ENCODE measurements at places on chromosomes 16 and 17.

GRCh38 chr16:68265078-68265920 lies 973 bp downstream of the SLC7A6 start:
- DNase-seq = peak; percentile 69

GRCh38 chr16:55563797-55564196 lies 2.7 kb upstream of the CAPNS2 start:
- no peak for DNase-seq

- DNase-seq = no peak
Observed at GRCh38 chr17:10384175-10384574, 11.4 kb upstream of the MYH13 start.

DNA sequence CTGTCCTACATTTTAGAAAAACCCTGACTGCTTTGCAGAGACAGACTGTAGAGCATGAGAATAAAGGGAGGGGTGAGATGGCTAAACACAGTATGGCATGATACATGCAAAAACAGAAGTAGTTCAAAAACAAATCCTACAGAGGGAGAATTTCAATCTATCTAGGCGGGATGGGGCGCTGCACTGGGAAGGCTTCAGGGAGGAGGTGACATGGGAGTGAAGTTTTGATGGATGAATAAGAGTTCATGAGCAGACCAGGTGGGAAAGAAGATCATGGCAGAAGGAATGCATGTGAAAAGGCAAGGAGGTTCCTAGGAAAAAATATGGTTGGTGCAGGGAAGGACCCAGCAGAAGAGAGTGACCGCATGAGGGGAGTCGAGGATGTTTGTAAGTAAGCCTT lies 19.2 kb downstream of the HS3ST3B1 start:
- DNase-seq = no peak

DNA sequence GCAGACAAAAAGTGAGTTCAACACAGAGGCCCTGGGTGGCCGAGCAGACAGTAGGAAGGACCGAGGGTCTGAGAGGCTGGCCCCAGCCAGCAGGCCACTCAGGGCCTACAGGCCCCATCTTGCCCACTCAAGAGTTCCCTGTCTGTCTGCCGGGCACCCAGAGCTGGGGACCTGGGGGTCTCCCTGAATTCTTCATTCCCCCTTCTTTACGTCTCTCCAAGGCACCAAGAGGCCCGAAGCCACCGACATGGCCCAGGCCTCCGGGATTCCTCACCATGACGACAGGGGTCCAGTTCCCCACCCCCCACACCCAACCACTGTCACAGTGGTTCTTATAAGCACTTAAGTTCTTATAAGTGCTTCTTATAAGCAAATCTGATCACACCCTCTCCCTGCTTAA lies 49.2 kb downstream of the NOS2 start:
- no peak for DNase-seq

DNA sequence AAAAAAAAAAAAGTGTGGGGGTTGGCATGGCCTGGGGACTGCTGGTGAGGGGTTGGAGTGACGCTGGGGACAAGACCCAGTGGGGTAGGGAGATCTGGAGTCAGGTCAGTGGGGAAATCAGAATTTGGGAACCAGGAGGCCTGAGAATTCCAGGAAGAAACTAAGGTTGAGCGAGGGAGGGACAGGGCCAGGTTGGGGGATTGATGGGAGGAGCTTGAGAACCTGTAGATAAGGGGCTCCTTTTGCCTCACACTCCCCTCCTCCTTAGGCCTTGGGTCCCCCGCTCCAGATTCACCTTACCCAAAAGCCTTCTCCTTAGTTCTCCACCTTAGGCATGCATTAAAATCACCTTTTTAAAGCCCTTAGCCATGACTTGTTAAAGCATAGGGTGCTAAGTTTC lies 8.3 kb upstream of the PYDC1 start:
- DNase-seq = no peak

- DNase-seq = no peak
Observed at GRCh38 chr16:21702276-21702675, 38.5 kb downstream of the OTOA start.

- DNase-seq = no peak
Observed at GRCh38 chr17:21358682-21359482, 17.3 kb upstream of the KCNJ12 start.

- no peak for DNase-seq
Observed at GRCh38 chr16:30533146-30533522, 1.5 kb downstream of the ZNF747 start.

GRCh38 chr16:64051824-64052223 lies 1070.0 kb downstream of the CDH11 start:
- DNase-seq = no peak

DNA sequence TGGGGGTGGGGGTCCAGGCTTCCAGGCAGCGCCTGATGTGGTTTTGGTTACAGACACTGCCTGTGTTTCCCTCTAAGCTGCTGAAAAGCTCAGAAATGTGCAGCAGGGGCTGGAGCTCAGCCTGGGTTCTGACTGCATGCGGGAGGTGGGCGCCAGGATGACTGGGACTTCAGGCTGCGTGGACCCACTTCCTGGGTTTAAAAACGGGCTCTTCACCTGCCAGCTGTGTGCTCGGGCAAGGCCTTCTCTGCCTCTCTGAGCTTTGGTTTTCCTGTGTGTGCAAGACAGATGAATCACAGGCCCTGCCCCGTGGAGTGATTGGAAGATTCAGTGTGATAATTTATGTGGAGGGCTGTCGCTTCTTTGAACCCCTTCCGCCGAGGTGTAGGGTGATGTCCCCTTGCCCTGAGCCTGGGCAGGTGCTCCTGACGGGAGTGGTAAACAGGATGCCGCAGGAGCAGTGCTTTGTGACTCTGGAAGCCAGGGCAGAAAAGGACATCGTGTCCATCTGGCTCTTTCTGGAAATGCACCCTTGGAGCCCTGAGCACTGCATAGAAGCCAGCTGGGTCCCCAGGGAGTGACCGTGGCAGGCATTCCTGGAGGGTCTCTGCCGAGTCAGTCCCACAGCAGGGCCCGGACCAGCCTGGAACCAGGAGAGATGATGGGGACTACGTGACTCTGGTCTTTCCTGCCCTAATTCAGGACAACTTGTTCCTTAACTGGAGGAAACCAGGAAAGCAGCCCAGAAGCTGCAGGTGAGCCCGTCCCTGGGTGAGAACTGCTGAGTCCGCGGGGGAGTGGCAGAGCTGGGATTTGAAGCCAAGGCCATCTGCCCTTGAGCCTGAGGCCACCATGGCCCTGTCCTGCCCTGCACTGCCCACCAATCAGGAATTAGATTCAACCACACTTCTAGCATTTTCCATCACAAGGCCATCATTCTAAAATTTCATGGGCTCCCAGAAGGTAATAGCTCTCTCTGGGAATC lies 28.5 kb upstream of the SLC7A5 start:
- no peak for DNase-seq

DNA sequence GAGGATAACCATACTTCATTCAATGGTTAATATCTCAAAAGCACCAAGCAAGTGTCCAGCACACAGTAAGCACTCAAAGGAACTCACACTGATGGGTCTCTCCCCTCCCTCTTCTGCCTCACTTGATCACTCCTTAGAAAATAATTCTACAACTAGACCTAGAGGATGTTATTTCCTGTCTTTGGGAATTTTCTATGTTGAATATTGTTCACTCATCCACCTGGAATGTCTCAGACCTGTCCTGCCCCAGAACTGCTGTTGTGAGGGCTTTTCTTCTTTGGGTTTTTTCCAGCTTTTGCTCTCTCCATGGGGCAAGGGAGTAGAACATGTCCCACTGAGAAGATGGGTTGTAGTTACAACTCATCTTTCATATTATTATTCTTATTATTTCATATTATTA lies 25.3 kb downstream of the NXPH3 start:
- no peak for DNase-seq

DNA sequence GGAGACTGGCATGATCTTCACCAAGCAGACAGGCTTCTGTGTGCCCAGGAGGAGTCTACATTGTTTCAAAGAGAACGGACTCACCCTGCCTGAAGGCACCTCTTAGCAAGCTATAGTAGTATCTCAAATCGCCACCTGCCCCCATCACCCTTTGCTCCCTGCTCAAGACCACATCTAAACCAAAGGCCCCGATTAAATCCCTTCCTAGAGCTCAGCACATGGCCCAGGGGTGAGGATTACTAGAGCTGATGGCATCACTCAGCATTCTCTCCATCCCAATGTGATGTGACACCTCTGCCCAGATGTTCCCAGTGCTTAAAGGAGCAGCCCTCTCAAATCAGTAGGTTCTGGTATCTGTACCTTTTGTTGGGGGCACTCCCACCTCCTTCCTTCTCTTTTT lies 8.0 kb upstream of the CDC42EP4 start:
- DNase-seq = no peak

DNA sequence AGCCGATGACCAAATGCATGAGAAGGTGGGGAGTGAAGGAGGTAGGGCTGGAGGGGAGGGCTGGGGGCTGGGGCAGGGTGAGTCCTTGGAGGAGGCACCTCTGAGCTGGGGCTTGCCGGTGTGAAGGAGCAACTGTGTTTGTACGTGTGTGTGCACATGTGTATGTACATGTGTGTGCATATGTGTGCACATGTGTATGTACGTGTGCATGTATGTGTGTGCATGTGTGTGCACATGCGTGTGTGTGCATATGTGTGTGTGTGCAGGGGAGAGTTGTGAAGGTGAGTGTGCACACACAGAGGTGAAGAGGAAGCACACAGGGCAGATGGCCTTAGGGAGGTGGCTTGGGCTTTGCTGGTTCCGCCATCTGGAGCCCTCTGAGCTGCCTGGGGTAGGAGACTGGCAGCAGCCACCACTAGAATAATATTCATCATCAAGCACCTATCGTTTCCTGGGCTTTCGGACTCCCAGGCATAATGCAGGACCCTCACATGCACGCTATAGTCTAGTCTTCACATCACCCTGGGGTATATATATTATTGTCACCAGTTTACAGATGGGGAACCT lies 120.9 kb upstream of the CDC42EP4 start:
- no peak for DNase-seq

DNA sequence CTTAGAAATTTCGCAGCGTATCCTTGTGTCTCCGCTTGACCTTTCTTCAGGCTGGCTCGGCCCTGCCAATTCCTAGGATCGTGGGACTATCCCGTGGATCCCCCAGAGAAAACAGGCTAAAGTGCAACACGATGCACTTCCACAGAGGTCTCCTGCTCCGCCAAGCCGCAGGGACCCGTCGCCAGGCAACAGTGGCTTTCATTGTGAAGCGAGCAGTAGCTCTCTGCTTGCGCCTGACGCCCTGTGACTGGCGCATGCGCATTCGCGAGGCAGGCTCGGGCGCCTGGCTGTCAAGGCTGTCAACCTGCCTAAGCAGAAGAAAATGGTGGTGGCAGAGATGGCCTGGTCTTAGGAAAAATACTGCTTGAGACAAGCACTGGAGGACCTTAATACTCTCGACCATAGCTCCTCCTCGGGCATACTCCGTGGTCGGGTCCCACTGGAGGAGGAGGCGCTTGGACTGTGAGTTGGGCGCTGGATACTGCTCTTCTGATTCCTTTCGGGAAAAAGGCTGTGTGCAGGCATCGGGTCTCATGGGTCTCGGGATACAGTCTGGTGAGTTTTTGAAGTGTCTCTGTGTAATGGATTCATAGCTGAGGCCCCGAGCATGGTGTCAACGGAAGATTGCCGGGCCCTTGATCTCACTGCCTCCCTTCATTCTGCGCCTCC lies 2336.1 kb downstream of the TP53TG3F start:
- no peak for DNase-seq

DNA sequence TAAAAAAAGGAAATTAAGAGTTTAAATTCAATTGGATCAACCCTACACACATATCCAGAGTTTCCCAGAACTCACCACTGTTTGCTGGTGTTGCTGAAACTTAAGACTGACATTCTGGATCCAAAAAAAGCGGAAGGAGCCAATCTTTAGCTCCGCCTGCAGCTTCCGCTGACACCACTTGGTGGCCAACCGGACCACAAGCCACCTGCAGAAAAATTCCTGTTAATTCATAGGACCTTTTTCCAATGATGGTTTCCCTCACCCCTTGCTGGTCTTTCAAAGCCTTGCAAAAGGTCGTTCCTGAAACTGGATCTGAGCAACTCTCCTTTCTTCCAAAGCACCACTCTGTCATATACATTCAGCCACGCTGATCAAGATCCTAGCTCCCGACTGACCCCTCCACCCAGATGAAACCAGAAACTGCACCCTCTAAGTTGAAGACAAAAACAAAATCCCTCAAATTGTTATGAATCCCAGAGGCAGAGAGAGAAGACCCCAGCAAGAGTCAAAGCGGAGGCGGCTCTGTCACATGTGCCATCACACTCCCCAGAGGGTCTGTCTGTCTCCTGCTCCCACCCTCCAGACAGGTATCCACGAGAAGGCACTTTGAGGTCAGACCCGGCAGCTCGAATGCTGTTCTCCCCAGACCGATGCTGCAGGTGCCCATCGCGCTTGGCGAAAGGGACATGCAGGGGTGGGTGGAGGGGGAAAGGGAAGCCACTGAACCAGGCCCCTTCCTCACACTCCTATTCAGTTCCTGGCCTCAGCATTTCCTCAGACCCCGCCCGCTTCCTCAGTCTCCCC lies 773 bp downstream of the BLTP2 start:
- DNase-seq = peak; percentile 72

DNA sequence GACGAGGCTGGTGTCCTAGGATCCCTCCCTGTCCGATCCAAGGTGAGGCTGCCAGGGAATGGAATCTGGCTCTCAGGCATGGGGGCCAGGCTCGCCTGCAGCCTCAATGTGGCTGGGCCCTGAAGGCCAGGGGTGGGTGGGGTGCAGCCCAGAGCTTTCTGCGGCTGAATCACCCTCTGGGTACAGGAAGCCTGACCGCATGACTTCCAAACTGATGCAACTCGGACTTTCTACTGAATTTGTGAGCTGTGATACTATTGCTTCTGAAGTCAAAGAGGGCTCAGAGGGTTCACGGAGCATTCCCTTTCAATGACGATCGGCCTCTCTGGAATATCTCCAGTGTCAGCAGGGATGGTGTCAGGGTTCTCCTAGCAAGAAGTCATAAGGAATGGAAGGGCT lies 123.7 kb downstream of the METRNL start:
- no peak for DNase-seq

GRCh38 chr16:1553946-1554825 lies 20.7 kb downstream of the TMEM204 start:
- DNase-seq = no peak

GRCh38 chr16:77404775-77405174 lies 30.1 kb downstream of the ADAMTS18 start:
- no peak for DNase-seq

GRCh38 chr16:67105881-67106280 lies 3.9 kb upstream of the PHAF1 start:
- no peak for DNase-seq

- DNase-seq = no peak
Observed at GRCh38 chr17:46811978-46812583, 6.4 kb downstream of the WNT3 start.

- DNase-seq = no peak
Observed at GRCh38 chr16:55499281-55499680, 9.6 kb upstream of the LPCAT2 start.

DNA sequence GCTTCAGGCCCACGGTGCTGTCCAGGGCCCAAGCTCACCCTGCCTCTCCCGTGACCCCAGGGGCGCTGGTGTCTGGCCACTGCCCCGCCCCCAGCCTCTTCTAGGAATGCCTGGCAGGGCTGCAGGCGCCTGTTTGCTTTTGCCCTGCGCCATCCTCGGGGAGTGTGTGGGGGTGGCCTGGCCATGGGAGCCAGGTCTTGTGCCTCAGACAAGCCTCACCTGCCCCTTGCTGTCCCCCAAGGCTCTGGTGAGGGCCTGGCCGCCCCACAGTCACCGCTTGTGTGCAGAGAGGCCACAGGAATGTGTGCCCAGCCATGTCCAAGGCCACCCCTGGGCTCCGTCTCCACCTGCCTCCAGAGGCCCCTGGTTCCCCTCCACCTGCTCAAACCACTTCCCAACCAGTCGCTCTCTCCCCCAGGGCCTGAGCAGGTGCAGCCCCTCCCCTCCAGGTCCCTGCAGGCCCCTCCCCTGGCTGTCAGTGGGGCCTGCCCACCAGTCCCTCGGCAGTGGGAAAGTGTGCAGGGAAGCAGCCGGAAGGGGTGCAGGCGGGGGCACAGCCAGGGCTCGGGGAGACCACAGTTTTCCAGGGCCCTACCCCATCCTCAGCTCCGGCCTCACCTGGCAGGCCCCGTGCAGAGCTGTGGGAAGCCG lies 841 bp upstream of the IGFALS start:
- DNase-seq = no peak

Measured in erythroblast (primary cell).